ENCODE measurements at places on chromosomes 3 and 15.

DNA sequence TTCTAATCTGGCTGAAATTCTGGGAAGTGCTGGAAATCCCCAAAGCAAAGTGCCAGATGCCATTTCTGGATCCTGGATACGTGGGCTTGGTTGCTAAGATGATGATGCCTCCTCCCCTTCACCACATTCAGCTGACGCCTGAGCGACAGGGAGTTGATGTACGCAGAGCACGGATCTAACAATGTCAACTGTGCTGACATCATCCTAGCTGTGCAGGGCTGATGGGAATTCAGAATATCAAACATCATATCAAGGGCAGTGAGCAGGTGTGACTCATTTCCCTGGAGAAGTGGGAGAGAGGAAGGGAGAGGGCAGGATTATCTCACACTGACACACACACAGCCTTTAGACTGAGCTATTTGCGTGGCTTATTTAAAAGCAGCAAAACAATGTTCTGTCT is 92.6 kb upstream of the ZBTB20 start:
- peak; percentile 29 for DNase-seq

DNA sequence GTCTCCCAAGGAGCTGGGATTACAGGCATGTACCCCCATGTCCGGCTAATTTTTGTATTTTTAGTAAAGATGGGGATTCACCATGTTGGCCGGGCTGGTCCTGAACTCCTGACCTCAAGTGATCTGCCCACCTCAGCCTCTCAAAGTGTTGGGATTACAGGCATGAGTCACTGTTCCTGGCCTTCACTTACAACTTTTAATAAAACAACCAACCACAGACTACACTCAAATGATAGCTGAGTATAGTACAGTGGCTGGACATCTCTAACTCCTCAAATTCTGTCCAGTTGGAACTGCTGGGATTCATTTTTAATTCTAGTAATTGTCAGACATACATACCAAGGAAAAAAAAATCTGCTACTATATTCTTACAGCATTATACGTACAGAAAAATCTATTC is 71.0 kb downstream of the PBRM1 start:
- DNase-seq: no peak

DNA sequence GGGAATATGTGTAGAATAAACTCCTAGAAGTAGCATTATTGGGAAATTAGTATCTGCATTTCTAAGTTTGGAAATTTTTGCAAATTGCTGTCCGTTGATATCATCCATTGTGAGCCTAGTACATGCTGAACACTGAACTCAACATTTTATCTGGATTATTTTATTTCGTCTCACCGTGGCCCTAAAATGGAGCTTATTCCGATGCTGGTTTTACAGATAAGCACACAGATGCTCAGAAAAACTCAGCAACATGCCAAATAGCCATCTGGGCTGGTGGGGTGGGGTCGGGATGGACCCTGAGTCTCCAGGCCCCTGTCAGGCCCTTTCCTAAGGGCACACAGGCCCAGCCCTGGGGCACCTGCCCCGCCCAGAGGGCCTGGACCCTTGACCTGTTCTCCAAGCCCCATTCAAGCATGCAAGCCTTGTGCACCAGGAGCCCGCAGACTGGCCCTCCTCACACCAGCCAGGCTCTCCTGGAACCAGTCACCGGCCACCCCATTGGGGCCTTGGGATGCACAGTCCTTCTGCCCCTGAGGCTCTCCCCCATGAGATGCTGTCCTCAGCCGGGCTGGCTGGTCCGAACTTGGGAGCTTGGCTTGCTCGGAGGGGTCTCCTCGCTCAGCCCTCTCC is 20.7 kb upstream of the KLF13 start:
- no peak for DNase-seq

DNA sequence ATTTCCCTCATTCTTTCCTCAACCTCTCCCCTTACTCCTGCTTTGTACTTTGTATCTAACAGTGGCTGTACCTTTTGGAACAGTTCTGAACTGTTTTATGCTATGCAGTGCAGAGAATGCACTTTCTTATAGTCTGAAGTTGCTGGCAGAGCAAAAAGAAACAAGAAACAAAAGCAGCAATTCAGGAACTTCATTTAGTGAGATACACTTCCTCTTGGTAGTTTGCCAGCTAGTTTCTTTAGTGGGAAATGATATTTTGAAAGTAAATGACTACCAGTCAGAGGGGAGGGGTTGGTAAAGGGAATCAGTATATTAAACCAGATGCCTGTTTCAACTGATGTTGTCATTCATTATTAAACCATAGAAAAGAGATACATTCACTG is 55.0 kb upstream of the CHD2 start:
- DNase-seq: peak; percentile 36

- peak; percentile 62 for DNase-seq
Observed at GRCh38 chr15:38002883-38003477, 68.5 kb downstream of the TMCO5A start.

DNA sequence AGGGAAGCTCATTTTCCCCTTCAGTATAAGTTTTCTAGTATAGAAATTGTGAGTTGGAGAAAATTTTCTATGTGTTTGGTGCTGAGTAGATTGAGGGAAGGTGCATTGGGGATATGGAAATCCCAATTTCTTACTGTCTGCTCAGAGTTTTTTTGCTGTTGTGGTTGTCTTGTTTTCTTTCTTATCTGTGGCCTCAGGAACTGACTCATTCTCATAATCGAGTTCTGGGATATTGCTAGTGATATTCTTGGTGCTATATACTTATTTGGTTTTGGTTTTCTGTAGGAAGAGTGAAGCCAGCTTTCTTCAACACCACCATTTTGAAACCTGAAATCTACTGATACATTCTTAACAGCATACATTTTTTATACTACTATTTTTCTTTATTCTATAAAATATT is 869.2 kb downstream of the DIPK2A start:
- DNase-seq: no peak

- no peak for DNase-seq
Observed at GRCh38 chr15:33822479-33822878, 145.8 kb upstream of the CHRM5 start.

All from Calu3 (cell line).